Parietal lobe (tissue), 2 donors: ENCODE measurements at places on chromosomes 2 and 18. TPM values are rescaled to one million over a fixed set of nuclear protein-coding genes. Genes with fewer than 3 reads are reported as not detected.

SERPINB4 gene
- total RNA-seq: not detected

CCBE1 gene
- total RNA-seq: 57.6 TPM

ELOA2 gene
- not detected for total RNA-seq

SUCLG1 gene
- 108 TPM for total RNA-seq

PLB1 gene
- 4.4 TPM for total RNA-seq

LRP2 gene
- 1.3 TPM for total RNA-seq

LDAH gene
- 23.5 TPM for total RNA-seq

NGEF gene
- 33.5 TPM for total RNA-seq

KCNIP3 gene
- 15.3 TPM for total RNA-seq

TMEM163 gene
- 19.1 TPM for total RNA-seq

DSG4 gene
- not detected for total RNA-seq

SLC30A3 gene
- total RNA-seq: 0.31 TPM

ERICH2 gene
- total RNA-seq: not detected

MOCOS gene
- 0.31 TPM for total RNA-seq

ASPRV1 gene
- total RNA-seq: 8.8 TPM

ALPP gene
- total RNA-seq: not detected

CENPA gene
- 1.3 TPM for total RNA-seq

PTGR3 gene
- 15.0 TPM for total RNA-seq

SERPINB10 gene
- total RNA-seq: not detected

TMEM169 gene
- 19.1 TPM for total RNA-seq

CD207 gene
- total RNA-seq: not detected

GALNT14 gene
- 16.0 TPM for total RNA-seq

CTNNA2 gene
- 249 TPM for total RNA-seq

CTLA4 gene
- not detected for total RNA-seq

AUP1 gene
- total RNA-seq: 51.3 TPM

NEUROD1 gene
- total RNA-seq: 4.7 TPM

BCL2 gene
- total RNA-seq: 49.1 TPM

SPDYA gene
- 5.0 TPM for total RNA-seq

TTC27 gene
- 32.9 TPM for total RNA-seq

IKZF2 gene
- total RNA-seq: 19.7 TPM

RGPD4 gene
- total RNA-seq: not detected
